CD4-positive, alpha-beta T cell treated with Interleukin-2 at 100 ng/mL for 4 hours (primary cell): ENCODE measurements at places on chromosomes 4 and X.

DNA sequence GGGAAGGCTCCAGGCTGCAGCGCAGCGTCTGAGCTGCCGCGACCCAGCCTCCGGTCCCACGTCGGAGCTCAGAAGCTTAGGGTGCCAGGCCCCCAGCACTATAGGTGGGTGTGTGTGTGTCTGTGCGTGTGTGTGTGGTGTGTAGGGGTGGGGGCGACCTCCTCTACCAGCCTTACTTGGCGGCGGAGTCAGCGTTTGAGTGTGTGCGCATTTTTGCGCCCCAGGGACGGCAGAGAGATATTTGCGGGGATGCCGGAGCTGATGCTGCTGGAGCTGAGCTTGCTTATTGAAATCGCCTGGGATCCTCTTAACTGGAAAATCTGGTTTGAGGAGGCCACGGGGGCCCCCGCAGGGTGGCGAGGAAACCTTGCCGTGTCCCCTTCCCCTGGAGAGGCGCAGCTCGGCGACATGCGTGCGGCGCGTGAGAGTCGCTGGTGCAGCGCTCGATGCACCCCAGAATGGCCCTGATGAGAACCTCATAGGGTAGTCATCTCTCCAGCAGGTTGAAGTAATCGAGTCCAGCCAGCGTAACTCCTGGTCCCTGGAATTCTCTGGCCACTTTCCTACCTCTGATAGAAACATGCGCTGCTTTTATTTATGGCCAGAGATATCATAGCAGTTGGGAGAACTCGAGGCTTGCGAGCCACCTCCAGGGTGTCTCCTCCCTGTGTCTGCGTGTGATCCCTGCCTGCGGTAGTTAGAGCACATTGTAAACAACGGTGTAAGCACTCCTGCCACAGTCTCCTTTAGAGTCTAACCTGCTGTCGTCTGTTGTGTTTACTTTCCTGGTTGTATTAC is 2.7 kb downstream of the ADGRL3 start:
- no peak for DNase-seq

DNA sequence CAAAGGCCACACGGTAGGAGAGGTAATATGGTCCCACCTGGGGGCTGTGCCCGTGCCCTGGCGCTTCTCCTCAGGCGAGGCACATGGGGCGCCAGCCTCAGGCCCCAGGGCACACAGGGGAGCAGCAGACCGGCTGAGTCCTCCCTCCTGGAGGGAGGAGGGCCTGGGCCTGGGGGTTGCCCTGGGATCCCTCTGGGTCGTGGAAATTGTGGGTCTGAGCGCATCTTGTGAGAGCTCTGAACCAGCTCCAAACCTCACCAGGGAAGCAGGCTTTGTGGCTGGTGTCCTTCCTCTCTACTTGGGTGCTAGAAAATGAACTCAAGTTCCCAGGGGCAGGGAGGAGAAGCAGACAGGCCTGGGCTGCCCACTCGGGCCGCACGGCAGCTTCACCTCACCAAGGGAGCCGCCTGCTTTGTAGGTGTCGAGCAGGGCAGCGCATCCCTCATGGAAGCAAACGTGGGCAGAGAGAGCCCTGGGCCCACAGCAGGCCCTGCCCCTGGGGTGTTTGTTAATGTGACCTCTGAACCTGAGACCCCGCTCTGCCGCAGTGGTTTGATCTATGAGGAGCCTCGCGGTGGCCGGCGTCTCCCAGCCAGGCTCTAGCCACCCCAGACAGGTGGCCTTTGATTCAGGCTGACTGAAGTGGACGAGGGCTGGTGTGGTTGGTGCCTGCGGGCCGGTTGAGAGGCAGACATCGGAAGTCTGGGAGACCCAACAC is 10.8 kb downstream of the HTRA3 start:
- no peak for DNase-seq

DNA sequence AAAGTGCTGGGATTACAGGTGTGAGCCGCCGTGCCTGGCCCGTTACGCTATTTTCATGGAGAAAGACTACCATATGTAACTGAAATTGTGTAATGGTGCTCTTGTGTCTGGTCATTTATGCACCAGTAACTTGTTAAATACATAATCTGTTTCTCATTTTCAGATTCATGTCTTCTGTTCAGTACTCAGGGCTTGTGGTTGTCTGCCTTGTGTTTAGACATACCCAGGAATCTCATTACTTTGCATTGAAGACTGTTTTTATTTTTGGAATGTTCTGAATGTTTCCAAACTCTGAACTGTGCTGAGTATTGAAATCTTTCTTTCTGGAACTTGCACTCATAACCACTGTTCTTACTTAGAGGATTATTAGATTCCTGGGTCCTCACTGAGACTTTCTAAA is 52.8 kb downstream of the PDLIM5 start:
- no peak for DNase-seq

GRCh38 chr4:34720571-34720970 is 1523.7 kb downstream of the ARAP2 start:
- DNase-seq = no peak

GRCh38 chrX:30161043-30161442 is 54.3 kb upstream of the MAGEB2 start:
- DNase-seq = no peak

GRCh38 chrX:31139961-31140360 is 68.1 kb upstream of the FTHL17 start:
- no peak for DNase-seq

GRCh38 chrX:44580466-44580865 is 37.8 kb upstream of the FUNDC1 start:
- DNase-seq = no peak

- no peak for DNase-seq
Measured at GRCh38 chr4:37160653-37161052, 83.9 kb upstream of the NWD2 start.

GRCh38 chr4:121829511-121829910 is 5.8 kb upstream of the CCNA2 start:
- no peak for DNase-seq

GRCh38 chrX:150587585-150588503 is 19.4 kb downstream of the MTM1 start:
- peak; percentile 60 for DNase-seq

DNA sequence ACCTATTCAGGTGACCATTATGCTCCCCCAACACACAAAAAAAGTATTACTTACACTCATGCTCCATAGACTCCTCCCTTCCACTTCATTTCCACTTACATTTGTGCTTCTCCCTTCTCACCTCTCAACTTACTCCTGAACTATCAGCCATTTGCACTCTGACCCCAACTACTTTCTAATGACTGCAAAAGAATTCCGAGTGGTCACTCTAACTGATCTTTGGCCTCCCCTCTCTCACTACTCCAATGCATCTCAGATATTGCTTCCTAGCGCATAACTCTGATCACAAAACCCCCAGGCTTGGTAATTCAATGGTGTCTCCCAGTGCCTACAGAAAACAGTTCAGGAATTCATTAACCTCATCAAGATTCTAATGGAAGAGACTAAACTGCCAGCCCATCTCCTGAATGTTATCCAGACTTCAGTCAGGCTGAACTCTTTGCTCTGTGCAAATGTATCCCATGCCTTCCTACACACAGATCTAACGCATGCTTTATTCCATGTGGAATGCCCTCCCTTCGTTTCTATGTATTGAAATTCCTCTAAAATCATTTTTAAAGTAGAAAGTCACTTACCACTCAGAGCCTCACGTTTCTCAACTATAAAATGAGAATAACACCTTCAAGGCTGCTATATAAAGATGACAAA is 61.1 kb downstream of the FRYL start:
- DNase-seq = no peak

GRCh38 chr4:103075894-103076746 is 441 bp downstream of the SLC9B2 start:
- DNase-seq = peak; percentile 75

DNA sequence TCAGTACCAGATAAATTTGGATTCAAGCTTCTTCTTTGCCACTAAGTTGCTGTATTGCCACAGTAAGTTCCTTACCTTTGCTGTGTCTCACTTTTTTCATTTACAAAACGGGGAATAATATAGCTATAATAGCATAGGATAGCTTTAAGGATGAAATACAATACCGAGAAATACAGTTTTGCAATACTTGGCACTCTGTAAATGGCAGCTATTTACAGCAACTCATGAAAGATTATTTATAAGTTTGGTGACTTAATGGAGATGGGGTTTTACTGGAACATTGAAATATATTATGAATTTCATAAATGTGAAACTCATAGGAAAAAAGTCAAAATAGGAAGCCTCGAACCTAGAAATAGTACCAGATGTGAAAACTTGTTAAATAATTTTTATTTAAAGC is 27.6 kb downstream of the ANXA10 start:
- no peak for DNase-seq

DNA sequence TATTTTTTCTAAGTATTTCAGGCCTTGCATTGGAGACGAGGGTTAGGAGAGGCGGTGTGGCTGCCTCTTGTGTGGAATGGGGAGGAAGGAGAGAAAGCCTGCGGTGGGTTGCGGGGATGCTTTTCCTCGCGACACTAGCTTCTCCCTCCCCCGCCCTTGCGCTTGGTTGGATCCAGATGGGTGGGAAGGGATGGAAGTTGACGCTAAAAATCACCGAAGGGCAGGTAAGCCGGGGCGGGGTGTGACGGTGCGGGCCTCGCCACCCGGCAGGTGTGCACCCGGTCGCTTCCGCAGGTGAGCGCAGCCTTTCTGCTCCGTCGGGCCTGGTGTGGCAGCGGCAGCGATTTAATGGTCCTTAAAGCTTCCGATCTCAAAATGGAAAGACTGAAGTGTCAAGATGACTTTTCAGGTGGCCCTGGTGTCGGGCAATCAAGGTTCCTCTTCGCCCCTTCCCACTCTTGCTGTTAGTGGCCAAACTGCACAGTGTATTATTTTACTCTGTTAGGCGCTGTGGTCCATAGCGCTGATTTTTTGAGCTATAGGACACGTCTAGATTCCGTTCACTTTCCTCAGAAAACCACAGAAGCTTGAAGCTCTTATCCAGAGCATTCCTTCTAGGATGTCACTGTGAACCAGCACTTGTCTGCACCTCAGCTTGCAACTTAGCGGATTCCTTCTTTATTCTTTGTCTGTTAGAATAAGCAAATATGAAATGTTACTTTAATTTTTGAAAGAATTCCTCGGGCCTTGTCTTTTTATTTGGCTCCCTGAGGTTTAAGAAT is 765 bp downstream of the ENOPH1 start:
- peak; percentile 43 for DNase-seq

GRCh38 chrX:98207947-98208346 is 1324.2 kb downstream of the RPA4 start:
- no peak for DNase-seq

DNA sequence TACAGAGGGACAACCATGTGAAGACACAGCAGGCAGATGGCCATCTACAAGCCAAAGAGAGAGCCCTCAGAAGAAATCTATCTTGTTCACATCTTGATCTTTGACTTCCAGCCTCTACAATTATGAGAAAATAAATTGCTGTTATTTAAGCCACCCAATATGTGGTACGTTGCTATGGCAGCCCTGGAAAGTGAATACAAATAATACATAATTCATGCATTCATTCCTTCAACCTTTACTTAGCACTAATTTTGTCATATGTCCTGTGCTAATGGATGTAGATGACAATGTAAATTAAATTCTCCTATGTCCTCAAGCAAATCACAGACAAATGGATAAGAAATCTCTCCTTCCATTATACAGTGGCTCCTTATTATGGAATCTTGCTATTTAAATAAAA is 361.6 kb downstream of the PACRGL start:
- DNase-seq = no peak

- DNase-seq = no peak
Measured at GRCh38 chrX:4841216-4841745, 1127.8 kb upstream of the PRKX start.

GRCh38 chr4:125244848-125245450 is 69.8 kb upstream of the FAT4 start:
- no peak for DNase-seq

DNA sequence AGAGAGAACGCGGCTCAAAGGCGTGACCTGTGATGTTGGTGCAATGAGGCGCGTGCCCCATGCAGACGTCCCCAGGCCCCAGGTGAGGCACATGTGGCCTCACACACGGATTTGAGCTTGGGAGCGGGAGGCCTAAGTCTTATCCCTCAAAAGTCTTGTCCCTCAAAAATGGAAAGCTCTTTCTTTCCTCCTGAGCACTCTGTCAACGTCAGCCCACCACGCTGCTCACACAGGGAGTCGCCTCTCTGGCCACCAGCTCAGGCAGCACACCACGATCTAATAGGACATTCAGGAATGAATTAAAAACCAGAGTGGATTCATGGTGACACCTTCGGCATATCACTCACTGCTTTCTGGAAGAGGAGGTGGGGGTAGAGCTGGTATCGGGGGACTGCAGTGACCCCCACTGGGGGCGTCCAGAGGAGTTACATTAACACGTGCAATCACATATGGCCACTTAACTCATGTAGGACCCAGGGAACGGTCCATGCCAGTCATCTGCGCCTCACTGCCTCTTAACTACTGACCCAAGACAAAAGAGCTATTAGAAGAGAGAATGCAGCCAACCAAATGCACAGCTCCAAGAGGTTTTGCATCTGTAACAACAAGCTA is 21.9 kb upstream of the CYP4V2 start:
- DNase-seq = no peak

DNA sequence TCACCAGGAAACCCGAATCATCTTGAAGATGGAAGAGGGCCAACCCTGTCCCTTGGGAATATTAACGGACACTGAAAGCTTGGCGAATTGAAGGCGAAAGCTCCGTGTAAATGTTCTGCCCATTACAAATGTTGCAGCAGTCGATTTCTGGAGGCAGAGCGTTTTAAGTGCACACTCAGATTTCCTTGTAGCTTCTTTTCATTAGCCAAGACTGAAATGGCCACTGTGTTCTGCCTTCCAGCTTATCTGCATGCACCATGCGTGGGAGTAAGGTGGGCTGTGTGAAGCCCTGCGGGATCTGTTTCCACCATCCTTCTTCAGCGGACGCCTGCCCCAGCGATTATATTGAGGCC is 1.3 kb downstream of the SMIM20 start:
- DNase-seq = no peak

DNA sequence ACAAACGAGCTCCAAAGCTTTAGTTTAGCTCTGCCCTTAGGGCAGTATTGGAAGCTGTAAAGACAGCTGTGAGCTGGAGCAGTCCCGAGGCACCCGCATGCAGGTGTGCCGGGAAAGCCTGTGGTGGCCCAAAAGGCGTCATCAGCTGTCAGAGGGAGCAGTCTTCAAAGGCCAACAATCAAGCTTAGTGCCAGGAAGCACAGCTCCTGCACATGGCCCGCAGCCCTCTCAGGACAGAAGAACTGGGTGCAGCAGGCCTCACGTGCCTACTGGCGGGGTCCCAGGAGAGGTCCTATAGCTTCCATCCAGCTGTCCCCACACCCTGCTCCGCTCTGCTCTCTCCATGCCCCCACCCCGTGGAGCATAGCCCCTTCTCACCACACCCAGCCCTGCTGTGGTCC is 92.2 kb upstream of the TRIM2 start:
- DNase-seq = no peak

GRCh38 chr4:6466756-6467381 is 5.5 kb downstream of the PPP2R2C start:
- DNase-seq = no peak

DNA sequence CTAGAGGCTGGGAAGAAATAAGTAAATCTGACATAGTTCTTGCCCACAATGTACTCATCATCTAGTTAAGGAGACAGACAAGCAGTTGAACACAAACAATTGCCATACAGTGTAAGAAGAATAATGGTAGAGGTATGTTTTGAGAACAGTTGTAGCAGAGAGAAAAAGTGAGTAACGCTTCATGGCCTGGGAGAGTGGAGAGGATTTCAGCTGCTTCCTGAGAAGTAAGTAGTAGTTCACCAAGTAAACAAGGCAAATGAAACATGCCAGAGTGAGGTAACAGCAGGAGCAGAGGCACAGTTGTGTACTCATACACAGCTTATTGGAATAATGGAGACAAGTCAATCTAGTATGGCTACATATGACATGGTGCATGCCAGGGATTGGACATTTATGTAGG is 53.6 kb upstream of the RAP2C start:
- no peak for DNase-seq
